ENCODE measurements at places on chromosomes 3 and 15.

GRCh38 chr3:120688121-120688520, 6.1 kb upstream of the HGD start:
- DNase-seq = no peak

- DNase-seq = no peak
Measured at GRCh38 chr3:58099865-58100264, 91.6 kb downstream of the FLNB start.

GRCh38 chr15:68666120-68666811, 87.5 kb downstream of the CORO2B start:
- DNase-seq = no peak

DNA sequence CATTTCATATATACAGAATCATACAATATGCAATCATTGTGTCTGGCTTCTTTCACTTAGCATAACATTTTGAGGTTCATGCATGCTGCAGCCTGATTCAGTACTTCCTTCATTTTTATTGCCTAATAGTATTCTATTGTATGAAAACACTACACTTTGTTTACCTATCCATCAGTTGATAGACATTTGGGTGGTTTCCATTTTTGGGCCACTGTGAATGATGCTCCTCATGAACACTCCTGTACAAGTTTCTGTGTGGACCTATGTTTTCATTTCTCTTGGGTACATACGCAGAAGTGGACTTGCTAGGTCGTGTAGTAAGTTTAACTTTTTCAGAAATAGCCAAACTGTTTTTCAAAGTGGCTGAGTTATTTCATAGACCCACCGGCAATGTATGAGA, 18.8 kb downstream of the TNIK start:
- no peak for DNase-seq

DNA sequence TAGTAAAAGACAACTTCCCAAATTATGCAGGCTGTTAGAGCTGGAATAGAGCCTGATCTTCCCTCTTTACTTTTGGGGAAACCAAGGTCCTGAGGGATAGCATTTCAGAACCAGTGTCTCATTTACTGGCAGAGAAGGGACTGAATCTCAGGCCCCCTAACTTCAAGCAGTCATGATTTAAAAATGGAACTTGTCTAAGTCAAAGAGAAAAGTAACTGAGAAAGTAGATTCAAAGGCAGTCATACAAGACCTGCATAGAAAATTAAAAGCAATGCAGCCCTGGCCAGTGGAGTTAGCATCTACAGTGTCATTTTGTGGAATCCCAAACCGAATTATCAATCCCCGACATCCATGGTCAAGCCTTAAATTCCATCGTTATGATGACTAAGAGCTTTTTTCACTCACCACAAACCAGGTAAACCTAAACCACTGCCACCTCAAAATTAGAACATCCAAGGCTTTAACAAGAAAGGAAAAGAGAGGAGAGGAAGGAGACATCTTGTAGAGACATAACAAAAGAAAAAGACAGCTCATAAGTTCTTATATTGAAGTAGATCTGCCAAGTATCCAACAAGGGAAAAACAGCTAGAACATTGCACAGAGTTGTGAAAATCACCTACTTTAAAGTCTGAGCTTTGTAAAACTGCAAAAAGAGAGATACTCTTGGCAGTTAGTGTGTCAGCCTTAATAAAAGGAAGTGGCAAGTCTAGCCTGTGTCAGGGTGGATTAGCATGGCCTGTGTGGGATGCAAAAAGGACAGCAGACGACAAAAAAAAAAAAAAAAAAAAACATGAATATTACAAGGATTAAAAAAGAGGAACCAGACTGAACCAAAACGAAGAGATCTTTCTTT, 54.1 kb upstream of the CCR2 start:
- DNase-seq = no peak
